ENCODE measurements at places on chromosomes 1 and 21.

DNA sequence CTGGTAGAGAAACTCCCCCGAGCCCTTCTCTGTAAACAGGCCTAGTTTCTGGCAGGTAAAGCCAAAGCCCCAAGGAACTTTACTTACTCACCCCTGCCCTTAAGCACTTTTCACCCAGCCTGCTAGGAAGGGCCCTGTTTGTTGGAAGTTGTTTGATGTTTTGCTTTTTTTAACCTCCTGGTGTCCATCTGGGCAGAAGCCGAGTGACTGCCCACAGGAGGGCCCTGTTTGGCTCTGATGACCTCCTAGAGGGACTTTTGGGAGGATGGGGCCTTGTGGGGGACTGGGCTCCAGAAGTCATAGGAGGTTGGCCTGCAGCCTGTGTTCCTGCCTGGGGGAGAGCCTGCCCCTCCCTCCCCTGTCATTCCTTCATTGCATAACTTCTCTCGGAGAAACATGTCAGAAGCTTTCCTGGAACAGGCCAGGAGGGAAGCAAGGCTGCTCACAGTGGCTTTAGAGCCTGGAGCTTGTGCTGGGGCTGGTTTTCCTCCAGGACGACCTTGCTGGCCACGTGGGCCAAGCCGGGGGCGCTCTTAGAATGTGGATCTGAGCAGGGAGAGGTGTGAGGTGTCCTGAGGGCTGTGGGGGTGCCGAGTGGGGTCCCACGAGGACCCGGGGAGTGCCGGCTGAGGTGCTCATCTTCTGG lies 33.9 kb downstream of the COQ8A start:
- DNase-seq: no peak
- peaks cover 14% of the 10 kb centered on the region for H3K36me3 ChIP-seq
- no peaks in the 10 kb centered on the region for H3K27me3 ChIP-seq
- H3K4me1 ChIP-seq: no peaks in the 10 kb centered on the region

GRCh38 chr1:233005156-233005555 lies 54.7 kb downstream of the NTPCR start:
- no peak overlapping the region for H3K4me3 ChIP-seq
- no peaks in the 10 kb centered on the region for H3K4me1 ChIP-seq
- DNase-seq: no peak
- peaks cover 16% of the 10 kb centered on the region for H3K36me3 ChIP-seq
- H3K27me3 ChIP-seq: no peaks in the 10 kb centered on the region

DNA sequence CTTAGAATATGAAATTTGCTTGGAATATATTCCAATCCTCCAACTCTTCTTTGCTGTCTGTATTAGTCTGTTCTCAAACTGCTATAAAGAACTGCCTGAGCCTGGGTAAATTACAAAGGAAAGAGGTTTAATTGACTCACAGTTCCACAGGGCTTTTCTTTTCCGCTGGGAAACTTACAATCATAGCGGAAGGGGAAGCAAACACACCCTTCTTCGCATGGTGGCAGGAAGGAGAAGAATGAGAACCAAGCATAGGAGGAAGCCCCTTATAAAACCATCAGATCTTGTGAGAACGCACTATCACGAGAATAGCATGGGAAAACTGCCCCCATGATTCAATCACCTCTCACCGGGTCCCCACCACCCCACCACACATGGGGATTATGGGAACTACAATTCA lies 14.8 kb downstream of the CENPF start:
- no peak overlapping the region for H3K27ac ChIP-seq
- H3K27me3 ChIP-seq: no peaks in the 10 kb centered on the region
- no peak for DNase-seq
- H3K4me1 ChIP-seq: peaks cover 23% of the 10 kb centered on the region
- H3K36me3 ChIP-seq: peaks cover 60% of the 10 kb centered on the region

GRCh38 chr1:218346391-218347204 lies 1.5 kb downstream of the TGFB2 start:
- H3K4me1 ChIP-seq: peaks cover 20% of the 10 kb centered on the region
- H3K27me3 ChIP-seq: peaks cover 54% of the 10 kb centered on the region
- H3K4me3 ChIP-seq: no peak overlapping the region
- no peaks in the 10 kb centered on the region for H3K36me3 ChIP-seq
- peak; percentile 59 for DNase-seq

DNA sequence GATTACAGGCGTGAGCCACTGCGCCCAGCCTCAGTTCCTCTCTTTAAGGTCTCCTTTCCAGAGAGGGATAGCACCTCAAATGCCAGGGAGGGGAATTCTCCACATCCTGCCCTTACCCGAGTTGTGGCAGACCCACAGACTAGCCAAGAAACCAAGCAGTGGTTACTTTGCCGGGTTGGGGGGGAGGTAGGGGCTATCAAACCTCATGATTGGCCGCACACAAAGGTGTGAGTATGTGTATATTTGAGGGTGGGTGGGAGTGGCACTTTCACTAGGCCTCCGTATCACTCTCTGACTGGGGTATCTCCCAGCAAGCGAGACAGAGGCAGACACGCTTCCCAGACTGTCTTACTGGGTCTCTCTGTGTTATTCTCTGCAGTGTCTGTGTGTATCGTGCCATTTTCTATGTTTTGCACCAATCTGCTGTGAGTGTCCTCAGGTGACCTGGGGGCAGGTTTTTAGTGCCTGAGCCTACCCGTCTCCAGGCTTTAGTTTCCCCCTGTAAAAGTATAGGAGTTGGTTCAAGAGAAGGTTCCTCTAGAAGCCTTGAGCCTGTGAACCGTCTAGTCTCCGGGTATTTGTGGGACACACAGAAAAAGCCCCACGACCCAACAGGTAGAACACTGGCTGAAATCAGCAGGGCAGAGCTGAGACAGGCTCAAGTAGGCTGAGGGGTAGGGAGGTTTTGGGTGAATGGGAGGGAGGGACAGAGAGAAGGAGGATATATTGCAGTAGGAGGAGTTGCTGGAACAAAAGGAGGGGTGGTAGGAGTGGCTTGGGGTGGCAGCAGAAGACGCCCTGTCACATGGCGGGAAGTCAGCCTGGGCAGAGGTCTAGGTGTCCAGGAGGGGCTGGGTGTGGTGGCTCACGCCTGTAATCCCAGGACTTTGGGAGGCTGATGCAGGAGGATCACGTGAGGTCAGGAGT lies 10.3 kb downstream of the LMNA start:
- H3K27me3 ChIP-seq: peaks cover 13% of the 10 kb centered on the region
- H3K36me3 ChIP-seq: no peaks in the 10 kb centered on the region

GRCh38 chr21:45154511-45155508 lies 80.4 kb downstream of the ADARB1 start:
- H3K4me1 ChIP-seq: peaks cover 32% of the 10 kb centered on the region
- H3K27ac ChIP-seq: no peak overlapping the region
- H3K36me3 ChIP-seq: peaks cover 18% of the 10 kb centered on the region
- H3K4me3 ChIP-seq: no peak overlapping the region
